NCI-H1694 (cell line): ENCODE measurements at places on chromosomes 1 and 21.

DNA sequence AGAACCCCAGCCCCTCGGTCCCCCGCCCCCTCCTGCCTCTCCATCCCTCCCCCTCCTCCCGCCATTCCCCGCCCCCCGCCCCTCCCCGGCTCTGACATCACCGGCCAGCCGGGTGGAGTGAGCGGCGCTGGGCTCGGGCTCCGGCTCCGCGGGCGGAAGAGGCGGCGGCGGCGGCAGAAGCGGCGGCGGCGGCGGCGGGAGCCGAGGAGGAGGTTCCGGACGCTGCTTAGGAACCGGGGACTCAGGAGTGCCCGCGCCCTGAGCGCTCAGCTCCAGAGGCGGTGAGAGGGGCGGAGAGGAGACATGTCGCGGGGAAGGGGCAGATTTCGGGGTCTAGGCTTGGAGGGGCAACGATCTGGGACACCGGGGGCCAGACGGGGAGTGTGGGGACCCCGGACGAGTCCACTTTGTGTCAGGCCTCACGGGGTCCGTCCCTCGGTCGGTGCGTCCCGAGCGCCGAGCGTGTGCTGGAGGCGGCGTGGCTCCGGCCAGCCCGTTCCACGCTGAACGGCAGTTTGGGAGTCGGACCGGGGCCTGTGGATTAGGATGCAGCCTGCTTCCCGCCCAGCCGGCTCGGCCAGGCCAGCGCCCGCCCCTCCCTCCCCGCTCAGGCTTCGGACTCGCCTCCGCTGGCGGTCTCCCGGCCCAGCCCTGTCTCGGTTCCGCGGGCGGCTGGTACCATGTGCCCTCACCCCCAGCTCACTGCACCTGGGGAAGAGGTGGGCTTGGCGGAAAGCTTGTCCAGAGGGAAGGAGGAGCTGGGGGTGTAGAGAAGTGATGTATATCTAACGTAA, at the start of gene PEA15:
TSS of gene PEA15 (plus strand) at position 143 of the 794 bp plus-strand sequence. CDS start 6,161 bp downstream, outside the sequence.
- no peak for DNase-seq

DNA sequence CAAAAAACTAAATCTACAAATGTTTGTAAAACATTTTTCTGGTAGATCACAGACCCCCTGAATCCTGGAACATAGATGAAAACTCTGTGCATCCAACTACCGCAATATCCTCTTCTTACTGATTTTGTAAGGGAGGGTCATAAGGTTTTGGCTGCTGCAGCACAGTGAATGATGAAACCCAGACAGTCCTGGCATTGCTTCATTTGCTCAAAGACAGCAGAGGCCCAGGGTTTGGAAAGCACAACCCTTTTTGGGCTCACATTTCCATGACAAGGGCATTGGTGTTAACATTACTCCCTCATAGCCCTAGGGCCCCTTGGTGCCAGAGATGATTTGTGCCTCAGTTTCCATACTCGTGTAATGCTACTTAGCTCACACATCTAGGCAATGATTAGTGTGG, 51.2 kb downstream of the PLXNA2 start:
- no peak for DNase-seq

- DNase-seq = no peak
Measured at GRCh38 chr1:73359001-73359400, 839.0 kb downstream of the LRRIQ3 start.

- no peak for DNase-seq
Measured at GRCh38 chr1:46474570-46474969, 15.1 kb upstream of the DMBX1 start.

- DNase-seq = no peak
Measured at GRCh38 chr1:201001962-201002361, 21.6 kb downstream of the KIF21B start.

- DNase-seq = no peak
Measured at GRCh38 chr1:17601643-17602382, 62.3 kb downstream of the ARHGEF10L start.

DNA sequence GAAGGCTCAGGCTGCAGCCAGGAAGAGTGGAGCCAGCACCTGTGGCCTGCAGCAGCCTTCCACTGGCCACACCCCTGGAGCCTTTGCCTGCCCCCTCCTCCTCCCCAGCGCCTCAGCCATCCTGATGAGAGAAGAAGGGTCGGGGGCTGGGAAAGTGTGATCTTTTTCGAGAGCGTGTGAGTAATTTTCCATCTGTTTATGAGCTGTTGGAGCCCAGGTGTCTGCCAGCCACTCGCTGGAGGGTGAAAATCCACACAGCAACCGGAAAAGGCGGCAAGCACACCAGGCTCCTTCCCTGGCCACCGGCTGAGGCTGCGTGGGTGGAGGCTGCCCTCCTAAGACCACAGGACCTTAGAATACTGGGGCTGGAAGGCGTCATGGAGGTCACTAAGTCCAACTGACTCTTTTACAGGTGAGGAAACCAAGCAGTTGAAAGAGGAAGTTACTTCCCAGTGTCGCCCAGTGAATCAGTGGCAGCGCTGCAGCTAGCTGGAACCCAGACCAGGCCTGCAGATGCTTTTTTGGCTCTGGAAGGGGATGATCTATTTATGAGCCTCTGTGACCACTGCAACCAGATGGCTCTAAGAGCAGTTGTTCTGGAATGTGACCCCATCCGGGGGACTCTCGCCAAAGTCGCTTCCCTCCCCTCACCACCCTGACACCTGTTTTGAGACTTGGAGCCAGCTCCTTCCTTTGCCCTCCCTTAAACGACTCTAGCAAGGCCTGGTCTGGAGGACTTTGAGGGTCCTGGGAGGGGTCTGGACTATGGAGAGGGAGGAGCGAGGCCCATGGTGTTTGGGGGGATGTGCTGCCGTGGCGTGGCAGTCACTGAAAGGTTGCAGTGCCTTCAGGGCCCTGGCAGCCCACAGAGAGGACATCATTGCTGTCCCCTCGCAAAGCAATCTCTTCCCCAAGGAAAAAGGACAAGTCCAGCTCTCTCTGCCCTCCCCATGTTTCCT, 54.5 kb downstream of the LGR6 start:
- DNase-seq = peak; percentile 48

DNA sequence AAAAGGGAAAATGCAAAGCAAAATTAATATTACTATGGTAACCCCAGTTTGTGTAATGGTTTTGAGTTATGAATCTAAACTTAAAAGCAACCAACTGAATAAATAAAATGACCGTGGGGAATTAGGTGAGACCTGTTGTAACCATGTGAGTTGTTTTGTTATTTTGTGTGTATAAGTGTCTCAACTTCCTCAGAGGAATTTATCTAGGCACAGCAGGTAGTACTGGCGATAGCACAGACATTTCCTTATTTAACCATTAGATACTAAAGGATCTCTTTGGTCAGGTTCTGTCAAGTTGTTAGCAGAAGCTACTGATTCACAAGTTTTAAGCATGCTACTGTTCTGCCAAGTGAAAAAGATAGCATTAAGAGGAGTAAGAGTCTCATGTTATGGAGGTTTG, 39.3 kb upstream of the LRRC7 start:
- no peak for DNase-seq

DNA sequence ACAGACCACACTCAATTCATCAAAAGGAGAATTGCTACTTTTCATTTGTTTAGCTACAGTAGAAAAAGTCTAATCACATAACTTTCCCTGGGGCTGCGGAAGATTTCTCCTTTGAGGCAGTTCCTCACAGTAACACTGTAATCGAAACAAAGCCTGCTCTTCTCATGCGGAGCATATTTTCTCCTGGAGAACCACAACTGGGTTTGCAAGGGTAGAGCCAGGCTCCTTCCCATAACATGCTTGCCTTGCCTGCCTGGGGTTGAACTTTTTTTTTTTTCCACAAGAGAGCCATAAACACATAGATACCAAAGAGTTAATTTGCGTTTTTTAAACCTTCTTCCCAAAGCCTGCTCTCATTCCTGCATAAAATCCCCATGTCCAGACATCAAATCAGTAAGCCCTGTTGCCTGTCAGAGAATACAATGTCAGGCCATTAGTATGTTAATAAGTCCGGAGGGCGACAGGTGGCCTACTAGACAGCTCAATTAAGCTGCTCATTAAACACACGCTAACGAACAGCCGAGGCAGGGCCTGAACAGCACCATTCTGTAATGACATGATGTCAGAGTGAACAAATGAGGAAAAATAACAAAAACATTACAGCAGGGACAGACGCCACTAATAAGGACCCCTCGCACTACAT, 107.1 kb upstream of the OLIG2 start:
- peak; percentile 60 for DNase-seq

GRCh38 chr1:54223441-54224202, 23.7 kb downstream of the MRPL37 start:
- no peak for DNase-seq

DNA sequence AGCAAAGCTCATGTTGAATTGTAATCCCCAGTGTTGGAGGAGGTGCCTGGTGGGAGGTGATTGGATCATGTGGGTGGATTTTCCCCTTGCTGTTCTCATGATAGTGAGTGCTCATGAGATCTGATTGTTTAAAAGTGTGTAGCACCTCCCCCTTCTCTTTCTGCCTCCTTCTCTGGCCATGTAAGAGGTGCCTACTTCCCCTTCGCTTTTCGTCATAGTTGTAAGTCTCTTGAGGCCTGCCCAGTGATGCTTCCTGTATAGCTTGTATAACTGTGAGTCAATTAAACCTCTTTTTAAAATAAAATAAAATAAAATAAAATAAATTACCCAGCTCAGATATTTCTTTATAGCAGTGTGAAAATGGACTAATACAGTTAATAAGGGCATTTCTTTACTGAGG, 1025.7 kb downstream of the PLA2G4A start:
- DNase-seq = no peak

DNA sequence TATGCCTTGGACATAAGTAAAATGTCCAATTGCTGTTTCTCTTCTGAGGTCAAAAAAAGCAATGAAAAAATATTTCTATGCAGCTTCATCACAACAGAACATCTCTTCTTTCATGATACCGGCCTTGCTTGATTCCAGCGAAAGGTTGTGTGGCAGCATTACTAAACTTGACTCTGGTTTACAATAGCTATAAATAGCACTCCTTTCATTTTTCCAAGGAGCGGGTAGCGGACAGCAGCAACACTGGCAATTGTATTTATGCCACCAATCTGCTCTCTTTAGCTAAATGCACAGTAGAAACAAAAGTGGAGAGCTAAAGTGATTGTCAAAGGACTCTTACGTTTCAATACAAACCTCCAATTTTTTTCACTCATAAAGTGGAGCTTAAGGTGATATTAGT, 7.5 kb upstream of the DAB1 start:
- DNase-seq = no peak

- no peak for DNase-seq
Measured at GRCh38 chr1:192737306-192737705, 71.5 kb upstream of the RGS2 start.

DNA sequence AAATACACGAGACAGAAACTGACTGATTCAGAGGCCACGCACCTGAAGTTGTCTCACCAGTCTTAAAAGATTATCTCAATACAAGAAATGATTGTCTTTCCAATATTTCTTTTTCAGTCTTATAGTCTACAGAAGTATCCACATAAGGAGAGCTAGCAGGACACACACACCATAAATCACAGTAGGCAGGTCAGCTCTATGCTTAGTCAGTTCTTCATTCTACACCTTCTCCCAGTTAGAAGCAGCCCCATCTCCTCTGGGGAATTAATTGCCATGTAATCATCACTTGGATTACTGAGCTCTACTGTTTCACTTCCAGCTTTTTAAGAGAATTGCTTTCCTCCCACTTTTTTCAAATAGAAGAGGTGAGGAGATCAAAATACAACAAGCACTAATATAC, 59.6 kb downstream of the SMYD3 start:
- DNase-seq = no peak

GRCh38 chr1:119569095-119569494, 62.1 kb downstream of the HSD3B1 start:
- DNase-seq = no peak

DNA sequence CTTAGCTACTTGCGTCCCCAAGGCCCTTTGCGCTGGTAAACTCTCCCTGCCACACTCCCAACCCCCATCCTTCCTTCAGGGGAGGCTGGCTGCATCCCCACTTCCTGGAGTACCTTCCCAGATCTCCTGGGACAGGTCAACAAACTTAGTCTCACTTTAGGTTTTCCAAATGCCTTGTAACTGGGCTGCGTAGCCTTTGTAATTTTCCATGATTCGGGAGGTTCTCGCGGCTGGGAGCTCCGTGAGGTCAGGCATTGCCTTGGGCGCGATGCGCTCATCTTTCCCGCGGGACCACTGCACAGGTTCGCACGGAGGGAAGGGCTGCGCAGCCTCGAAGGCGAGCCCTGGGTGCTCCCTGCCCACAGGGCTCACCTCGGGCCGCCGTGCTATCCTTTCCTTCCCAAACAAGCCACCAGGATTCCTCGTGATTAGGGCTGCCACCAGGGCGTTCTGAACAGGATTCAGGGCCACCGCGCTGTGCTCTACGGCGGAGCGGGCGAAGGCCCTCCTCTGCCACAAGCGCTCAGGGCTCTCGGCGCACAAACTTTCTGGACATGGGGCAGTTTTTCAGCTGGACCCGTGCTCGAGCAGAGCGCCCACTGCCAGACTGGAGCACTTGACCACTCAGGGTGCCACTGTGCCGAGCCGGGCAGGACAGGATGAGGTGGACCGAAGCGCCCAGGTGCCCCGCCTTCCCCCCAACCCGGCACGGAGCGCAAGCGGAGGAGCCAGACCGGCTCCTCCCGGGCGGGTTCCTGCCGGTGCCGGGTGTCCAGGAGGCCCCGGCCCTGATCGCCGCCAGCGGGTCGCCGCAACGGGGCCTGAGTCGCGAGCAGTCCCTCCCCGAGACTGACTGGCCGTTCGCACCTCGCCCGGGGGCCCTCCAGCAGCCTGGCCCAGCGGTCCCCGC, 1.1 kb downstream of the TMPRSS2 start:
- DNase-seq = no peak

GRCh38 chr21:42315296-42315891, at the start of gene TFF3:
Gene TFF3, minus strand, starts transcription at chr21:42315409. Its CDS starts 35 bp downstream, at chr21:42315374.
- peak; percentile 23 for DNase-seq

GRCh38 chr1:193417945-193418744, 231.7 kb upstream of the B3GALT2 start:
- DNase-seq = no peak

DNA sequence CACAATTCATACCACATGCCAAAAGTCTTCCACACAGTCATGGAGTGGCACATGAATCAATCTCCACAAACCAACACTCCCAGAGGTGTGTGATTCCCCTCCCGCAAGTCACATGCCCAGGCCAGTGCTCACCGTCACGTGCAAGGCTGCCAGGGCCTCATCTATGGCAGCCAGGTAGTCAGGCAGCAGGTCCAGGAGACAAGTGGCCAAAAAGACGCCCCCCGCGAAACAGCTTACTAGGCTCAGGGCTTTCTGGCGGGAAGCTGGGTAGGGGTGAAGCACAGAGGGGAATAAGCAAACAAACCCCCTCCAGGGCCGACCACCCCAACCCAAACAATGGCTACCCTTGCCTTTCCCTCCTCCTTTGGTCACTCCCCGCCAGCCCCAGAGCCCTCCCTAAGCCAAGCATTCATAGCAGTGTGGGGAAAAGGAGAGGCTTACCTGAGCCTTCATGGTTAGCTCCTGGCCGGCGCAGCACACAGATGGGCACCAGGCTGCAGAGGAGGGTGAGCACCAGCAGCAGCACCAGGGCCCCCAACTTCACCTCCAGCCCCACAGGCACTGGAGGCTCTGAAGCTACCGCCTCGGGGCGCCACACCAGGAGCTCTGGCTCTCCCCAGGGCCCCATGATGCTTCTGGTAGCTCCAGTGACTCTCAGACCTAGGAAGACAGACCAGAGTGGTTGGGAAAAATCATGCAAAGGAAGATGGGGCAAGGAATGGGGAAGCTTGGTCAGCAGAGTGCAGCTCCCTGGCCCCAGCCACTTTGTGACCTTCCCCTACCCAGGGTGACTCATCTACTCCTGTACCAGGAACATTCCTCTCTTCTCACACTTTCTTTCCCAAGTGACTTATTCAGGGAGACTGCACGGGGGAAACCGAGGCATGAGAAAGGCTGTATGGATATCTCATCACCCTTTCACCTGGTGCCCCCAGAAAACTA, 978 bp downstream of the SLC39A1 start:
- DNase-seq = no peak

- DNase-seq = no peak
Measured at GRCh38 chr1:185652348-185652747, 81.8 kb upstream of the HMCN1 start.

GRCh38 chr1:221823561-221823960, 81.7 kb upstream of the DUSP10 start:
- no peak for DNase-seq
